ENCODE measurements at places on chromosomes 1 and 21. TPM values are rescaled to one million over a fixed set of nuclear protein-coding genes. Genes with fewer than 3 reads are reported as not detected.

Gene NRIP1
- total RNA-seq = 11.3 TPM

Gene CCDC181
- total RNA-seq = not detected

Gene TRIM46
- not detected for total RNA-seq

Gene STYXL2
- total RNA-seq = not detected

Gene PTPN22
- not detected for total RNA-seq

Gene ATP1B1
- total RNA-seq = 3.7 TPM

Gene KLHDC8A
- not detected for total RNA-seq

Gene PCNX2
- 1.8 TPM for total RNA-seq

Gene DYNLT4
- total RNA-seq = not detected

Gene TRPM2
- 0.13 TPM for total RNA-seq

Gene ZNF683
- not detected for total RNA-seq

Gene BGLAP
- total RNA-seq = not detected

Gene SPRR2E
- not detected for total RNA-seq

Gene STX12
- total RNA-seq = 18.9 TPM

Gene RAP1GAP
- 0.22 TPM for total RNA-seq

Gene OR6N1
- not detected for total RNA-seq

Gene CHRNB2
- not detected for total RNA-seq
